ENCODE measurements at places on chromosomes 11 and 22.

DNA sequence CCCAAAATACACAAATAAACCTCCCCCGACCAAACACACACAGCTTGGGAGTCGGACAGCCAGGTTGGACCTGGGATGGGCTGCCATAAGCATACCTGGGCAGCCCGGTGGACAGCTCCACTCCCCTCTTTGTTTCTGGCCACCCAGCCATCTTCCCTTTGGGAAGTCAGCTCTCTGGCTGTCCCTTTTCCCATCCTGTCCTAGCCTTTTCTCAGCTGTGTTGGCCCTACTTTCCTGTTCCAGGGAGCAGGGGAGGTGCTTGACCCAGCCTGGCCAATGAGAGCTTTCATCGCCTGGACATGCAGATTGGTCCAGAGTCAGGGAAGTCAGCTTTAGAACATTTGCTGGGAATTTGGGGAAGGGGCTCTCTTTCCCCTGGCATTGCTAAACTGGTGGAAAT is 68.7 kb upstream of the NECTIN1 start:
- no peak for DNase-seq

GRCh38 chr11:116931206-116931953 is 94.0 kb upstream of the APOA1 start:
- DNase-seq = no peak

GRCh38 chr22:38954414-38955043 is 2.9 kb upstream of the APOBEC3A start:
- DNase-seq = no peak

DNA sequence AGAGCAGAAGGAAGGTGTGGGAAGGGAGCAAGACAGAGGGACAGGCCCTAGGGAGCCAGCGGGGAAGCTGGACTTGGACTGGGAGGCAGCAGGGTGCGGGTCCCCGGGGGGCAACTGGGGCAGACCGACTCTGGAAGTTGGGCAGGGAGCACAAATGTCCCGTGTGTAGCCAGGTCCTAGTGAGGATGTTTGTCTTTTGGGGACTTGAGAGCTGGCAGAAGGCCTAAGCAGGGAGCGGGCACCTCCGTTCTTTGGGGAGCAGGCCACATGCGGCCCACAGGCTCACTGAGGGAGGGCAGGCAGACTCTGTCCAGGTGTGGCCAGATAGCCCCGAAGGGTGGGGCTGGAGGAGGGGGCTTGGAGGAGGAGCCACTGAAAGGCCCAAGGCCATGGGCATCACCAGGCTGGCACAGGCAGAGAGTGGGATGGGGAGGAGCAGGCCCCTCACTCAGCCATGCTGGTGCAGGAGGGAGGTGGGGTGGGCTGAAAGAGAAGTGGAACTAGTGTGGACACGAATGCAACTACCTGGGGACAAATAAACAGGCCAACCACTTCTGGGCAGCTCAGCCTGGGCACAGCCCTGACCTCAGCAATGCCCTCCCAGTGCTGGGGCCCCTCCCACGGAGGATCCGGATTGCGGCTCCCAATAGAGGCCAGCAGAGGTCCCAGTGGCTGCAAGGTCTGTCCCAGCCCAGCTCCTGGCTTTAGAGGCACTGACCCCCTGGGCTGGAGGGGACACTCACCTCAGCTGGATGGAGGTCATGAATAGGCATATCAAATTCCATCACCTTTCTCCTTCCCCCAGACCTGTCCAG is 1.3 kb upstream of the SCARF2 start:
- no peak for DNase-seq

DNA sequence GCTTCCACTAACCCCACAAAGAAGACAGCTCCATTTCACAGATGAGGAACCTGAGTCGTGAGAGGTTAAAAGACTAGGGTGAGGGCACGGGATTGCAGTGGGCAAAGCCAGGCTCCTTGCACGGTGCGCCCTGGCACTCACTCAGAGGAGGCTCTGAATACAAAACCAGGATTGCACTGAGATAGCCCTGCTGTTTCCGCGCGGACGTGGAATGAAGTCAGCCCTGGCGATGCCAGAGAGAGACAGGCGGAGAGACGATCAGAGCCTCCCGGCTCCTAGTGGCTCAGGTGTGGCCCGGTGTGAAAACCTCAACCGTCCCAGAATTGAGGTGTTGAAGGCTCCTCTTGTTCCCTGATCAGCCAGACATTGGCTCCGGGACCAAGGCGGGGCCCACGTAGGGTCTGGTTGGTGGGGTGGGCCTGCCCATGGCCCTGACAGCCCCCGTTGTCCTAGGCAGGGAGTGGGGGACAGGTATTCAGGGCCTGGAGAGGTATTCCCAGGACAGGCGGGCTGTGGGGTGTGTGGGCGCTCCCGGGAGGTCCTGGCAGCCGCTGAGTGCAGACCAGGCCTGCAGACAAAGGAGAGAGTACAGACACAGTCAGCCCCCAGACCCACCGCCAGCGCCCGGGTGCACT is 43.1 kb upstream of the LINC01488 start:
- no peak for DNase-seq

GRCh38 chr22:35376728-35377472 is 4.0 kb upstream of the HMOX1 start:
- peak; percentile 48 for DNase-seq

GRCh38 chr22:50695421-50696250 is 23.0 kb downstream of the SHANK3 start:
- DNase-seq = no peak

GRCh38 chr11:70135625-70136059 is 57.5 kb downstream of the ANO1 start:
- no peak for DNase-seq

DNA sequence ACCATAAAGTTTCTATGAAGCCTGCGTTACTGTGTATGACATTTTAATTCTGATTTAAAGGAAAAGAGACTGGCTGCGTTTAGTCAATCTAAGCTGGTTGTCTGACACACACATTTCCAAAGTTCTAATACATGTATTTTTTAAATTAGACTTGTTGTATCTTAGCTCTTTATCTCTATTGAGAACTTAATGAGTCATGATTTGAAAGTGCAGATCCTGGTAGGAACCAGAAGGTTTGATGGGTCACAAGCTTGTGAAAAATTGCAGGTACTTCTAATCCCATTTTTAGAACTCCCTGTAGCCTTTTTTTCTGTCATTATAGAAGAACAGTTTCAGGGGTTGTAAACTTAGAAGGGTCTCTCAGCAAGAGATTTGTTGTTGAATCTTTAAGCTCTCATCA is 210.3 kb downstream of the DDX10 start:
- DNase-seq = no peak

DNA sequence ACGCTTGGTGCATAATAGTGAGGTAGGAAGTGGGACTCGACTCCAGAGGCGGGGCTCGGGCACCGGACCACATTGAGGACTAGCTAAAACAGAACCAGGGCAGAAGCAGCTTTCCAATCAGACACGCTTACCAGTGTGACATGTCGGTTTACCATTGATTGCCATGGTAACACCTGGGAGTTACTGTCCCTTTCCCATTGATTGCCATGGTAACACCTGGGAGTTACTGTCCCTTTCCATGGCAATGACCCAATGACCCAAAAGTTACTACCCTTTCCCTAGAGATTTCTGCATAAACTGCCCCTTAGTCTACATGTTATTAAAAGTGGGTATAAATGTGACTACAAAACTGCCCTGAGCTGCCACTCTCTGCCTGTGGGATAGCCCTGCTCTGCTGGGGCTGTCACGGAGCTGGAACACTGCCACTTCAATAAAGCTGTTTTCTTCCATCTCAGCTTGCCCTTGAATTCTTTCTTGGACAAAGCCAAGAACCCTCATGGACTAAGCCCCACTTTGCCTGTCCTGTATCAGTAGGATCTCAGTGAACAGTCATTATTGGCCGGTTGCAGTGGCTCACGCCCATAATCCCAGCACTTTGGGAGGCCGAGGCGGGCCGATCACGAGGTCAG is 77.4 kb upstream of the CRYBB3 start:
- DNase-seq = no peak

DNA sequence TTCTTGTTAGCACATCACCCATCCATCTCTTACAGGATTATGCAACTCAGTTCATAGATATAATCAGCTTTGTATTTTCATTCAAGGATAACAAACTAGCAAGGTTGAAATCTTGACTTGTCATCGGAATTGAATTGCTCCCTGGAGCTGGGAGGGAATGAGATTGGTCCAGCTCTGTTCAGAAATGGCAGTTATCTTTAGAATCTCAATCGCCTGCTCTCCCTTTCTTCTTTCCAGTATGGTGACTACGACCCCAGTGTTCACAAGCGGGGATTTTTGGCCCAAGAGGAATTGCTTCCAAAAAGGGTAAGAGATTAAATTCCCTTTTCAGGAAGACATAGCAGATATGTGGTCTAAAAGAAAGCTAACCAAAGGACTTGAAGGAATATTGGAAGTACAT is 51.0 kb downstream of the NF2 start:
- no peak for DNase-seq

DNA sequence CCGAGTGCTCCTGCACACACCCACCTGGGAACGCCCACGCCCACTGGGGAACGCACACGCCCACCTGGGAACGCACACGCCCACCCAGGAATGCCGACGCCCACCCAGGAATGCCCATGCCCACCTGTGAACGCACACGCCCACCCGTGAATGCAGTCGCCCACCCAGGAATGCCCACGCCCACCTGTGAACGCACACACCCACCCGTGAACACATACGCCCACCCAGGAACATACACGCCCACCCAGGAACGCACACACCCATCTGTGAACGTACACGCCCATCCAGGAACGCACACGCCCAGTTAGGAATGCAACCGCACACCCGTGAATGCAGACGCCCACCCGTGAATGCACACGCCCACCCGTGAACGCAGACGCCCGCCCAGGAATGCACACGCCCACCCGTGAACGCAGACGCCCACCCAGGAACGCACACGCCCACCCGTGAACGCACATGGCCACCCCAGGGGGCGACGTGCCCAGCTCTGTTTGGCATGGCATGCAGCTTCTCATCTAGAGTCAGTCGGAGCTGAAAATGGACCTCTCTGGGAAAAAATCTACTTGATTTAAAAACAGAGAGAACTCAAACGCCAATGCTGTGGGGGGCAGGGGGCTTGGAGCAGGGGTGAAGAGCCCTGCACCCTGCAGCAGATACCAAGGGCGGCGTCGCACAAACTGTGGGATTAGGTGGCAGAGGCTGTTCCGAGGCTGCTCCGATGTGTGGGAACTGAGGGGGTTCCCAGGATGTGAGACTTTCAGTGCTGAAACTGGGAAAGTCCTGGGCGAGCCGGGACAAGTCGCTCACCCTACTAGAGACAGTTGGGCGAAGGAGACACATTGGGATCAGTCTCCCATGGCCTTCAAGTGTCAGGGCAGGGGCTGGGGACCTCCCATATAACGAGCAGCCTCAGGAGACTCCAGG is 83.3 kb downstream of the MYEOV start:
- DNase-seq = no peak

DNA sequence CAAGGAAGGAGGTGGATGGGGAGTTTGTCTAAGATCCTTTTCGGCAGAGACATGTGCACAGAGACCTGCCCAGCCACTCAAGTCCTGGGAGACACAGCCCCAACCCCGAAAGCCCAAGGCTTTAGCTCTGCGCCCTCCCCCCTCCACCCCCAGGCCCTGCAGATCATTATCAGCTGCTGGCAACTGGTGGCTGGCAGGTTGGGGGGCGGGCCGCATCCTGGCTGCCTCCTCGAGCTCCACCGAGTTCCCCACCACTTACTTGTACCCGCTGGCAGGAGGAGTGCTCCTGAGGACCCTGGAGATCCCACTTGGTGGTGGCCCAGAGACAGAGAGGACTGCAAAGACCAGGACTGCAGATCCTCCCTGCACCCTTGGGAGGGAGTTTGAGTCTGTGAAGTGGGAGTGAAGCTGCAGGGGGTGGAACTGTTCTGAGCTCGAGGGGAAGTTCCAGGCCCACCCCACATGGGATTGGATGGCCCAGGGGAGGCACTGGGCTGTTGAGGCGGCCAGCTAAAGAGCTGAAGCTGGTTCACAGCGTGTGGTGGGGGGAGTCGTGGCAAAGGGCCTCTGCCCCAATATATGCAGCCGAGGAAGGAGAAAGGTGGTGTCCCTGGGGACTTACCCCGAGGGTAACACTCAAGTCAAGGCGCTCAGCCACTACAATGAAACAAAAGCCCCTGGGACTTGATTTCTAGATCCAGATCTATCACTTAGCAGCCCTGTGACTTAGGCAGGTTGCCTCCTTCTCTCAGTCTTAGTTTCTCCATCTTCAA is 19.9 kb upstream of the CCDC86 start:
- no peak for DNase-seq

DNA sequence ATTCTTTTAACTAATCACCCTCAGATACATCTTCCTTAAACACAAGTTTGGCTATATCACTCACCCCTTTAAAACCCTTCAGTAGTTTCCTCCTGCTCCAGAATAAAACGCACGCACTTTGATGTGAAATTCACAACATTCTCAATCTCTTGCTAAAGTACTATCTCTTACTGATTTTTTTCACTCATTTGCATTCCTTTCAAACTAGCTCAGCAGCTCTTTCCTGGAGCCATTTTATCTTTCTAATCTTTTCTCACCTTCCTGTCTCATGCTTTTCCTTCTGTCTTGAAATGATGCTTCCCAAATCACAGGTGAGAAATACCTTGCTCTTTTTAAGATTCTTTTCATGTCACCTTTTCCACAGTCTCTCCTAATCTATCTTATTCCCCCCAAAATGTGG is 1074.4 kb downstream of the DLG2 start:
- DNase-seq = no peak

GRCh38 chr22:38758276-38758945 is 2.6 kb upstream of the SUN2 start:
- no peak for DNase-seq

- DNase-seq = peak; percentile 40
Observed at GRCh38 chr22:38766076-38766777, 10.4 kb upstream of the SUN2 start.

DNA sequence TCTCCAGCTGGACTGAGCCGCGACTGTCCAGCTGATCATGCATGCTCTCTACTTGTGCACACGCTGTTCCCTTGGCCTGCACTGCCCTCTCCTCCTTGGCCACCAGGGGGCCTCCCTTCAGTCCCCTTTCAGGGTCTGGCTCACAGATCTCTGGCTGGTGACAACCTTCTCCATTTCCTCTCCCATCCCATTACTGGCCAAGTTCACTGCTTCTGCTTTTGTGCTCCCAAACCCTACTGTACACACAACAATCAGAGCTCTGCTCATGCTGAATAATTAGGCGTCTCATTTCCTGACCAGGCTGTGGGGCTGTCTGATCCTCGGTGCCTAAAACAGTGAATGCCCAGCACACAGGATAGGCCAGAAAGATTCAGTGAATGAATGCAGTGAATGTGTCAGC is 224.0 kb upstream of the NARS2 start:
- DNase-seq = peak; percentile 33

GRCh38 chr11:119474682-119475596 is 52.0 kb upstream of the THY1 start:
- DNase-seq = peak; percentile 69

DNA sequence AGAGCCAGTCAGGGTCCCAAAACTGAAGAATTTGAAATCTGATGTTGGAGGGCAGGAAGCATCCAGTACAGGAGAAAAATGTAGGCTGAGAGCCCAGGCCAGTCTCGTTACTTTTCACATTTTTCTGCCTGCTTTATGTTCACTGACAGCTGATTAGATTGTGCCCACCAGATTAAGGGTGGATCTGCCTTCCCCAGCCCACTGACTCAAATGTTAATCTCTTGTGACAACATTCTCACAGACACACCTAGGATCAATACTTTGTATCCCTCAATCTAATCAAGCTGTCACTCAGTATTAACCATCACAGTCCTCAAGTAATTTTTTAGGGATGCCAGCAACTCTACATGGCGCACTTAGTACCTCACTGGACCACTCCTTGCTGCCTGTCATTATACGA is 1345.3 kb downstream of the FAM181B start:
- no peak for DNase-seq

Measured in NCI-H524 (cell line).